ENCODE measurements at places on chromosomes 16 and 17.

GRCh38 chr17:49861150-49861884 is 13.4 kb upstream of the TAC4 start:
- peak; percentile 40 for DNase-seq

- DNase-seq, result peak; percentile 58
Measured at GRCh38 chr17:36482611-36483504, 3.6 kb upstream of the ZNHIT3 start.

GRCh38 chr16:17152311-17152710 is 318.4 kb downstream of the XYLT1 start:
- no peak for DNase-seq

DNA sequence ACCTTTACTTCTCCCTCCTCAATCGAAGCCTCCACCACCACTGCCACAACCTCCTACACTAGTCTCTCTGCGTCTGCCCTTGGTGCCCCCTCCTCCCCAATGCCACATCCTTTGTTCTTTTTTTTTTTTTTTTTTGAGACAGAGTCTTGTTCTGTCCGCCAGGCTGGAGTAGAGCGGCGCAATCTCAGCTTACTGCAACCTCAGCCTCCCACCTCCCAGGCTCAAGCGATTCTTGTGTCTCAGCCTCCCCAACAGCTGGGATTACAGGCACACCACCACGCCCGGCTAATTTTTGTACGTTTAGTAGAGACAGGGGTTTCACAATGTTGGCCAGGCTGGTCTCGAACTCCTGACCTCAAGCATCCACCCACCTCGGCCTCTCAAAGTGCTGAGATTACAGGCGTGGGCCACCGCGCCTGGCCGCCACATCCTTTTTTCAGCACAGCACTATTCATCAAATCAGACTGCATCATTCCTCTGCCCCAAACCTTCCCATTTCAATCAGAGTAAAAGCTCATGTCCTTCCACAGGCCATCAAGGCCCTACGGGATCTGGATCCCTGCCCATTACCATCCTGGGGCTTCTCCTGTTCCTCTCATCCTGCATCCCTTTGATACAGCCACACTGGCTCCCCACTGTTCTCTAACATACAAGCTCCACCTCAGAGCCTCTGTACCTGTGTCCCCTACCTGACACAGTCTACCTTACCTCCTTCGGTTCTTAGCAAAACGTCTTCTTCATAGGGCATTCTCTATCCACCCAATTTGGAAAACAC is 2.0 kb downstream of the KLHL11 start:
- DNase-seq, result no peak

DNA sequence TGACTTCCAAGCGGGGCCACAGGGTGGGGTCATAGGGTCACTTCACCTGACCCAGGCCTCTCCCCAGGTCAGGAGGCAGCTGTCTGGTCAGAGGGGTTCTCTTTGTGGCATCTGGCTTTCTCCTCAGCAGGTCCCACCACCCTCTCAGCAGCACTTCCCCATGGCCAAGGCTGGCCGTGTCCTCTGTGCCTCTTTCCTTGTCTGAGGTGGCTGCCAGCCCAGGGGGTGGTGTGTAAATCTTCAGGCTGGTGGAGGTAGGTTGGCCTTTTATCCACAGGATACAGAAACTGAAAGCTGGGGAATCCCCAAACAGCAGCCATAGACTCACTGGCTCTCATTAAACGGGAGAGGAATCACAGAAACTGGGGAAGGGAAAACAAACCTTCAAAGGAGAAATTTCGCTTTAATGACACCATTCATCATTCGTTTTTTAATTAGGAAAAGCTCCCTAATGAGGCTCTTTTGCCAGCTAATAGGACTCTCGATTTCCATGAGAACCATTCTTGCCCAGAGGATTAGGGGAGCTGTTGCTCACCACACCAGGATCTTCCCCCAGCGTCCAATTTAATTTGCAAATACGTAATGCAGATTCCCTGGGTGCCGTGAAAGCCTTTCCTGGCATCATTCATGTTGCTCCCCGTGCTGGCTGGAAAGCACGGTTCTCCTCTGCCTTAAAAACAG is 18.0 kb downstream of the C17orf75 start:
- DNase-seq, result no peak

- DNase-seq, result no peak
Measured at GRCh38 chr17:13599168-13599577, 2.6 kb downstream of the HS3ST3A1 start.

GRCh38 chr16:2231016-2231931 is 5.0 kb upstream of the DNASE1L2 start:
- DNase-seq, result no peak

GRCh38 chr16:4608704-4608980 is 6.0 kb downstream of the UBALD1 start:
- no peak for DNase-seq

DNA sequence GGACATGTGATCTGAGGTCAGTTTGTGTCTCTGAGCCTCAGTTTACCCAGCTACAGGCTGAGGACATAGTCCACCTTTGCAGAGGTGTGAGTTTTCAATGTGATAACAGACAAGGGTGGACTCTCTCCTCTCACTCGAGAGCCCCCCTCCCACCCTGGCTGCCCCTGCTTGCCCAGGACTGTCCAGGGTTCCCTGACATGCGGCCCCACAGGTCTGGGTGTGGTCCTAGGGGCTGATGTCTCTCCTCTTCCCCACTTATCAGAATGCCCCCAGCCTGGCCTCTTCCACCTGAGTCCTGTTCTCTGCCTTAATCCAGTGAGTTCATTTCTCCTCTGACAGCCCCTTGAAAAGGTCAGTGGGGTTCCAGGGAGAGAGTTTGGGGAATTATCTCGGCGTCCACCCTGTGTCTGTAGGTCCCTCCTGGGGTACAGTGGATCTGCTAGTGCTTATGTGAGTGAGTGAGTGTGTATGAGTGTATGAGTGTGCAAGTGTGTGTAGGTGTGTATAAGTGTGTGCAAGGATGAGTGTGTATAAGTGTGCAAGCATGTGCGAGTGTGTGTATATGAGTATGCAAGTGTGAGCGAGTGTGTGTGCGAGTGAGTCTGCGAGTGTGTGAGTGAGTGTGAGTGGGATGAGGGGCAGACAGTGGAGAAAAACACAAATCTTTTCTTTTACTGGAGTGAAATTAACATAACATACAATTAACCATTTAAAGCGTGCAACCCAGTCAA is 175.0 kb downstream of the IRF8 start:
- no peak for DNase-seq

GRCh38 chr17:81097943-81098308 is 63.0 kb downstream of the BAIAP2 start:
- DNase-seq, result no peak

DNA sequence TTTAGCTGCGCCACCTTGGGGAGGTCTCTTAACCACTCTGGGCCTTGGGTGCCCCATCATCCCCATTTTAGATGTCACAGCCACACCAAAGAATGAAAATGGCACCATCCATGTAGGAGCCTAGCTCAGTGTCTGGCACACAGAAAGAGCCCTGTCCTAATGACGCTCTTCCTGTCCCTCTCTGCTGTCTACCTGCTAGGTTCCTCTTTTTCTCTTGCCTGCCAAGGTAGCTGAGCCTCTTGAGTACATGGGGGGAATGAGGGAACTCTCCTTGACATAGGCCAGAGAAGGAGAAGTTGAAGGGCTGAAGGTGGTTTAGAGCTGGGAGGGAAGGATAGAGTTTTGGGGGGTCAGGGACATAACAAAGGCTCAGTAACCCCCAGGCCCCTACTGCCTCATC is 1.8 kb downstream of the RUNDC3A start:
- DNase-seq, result no peak

DNA sequence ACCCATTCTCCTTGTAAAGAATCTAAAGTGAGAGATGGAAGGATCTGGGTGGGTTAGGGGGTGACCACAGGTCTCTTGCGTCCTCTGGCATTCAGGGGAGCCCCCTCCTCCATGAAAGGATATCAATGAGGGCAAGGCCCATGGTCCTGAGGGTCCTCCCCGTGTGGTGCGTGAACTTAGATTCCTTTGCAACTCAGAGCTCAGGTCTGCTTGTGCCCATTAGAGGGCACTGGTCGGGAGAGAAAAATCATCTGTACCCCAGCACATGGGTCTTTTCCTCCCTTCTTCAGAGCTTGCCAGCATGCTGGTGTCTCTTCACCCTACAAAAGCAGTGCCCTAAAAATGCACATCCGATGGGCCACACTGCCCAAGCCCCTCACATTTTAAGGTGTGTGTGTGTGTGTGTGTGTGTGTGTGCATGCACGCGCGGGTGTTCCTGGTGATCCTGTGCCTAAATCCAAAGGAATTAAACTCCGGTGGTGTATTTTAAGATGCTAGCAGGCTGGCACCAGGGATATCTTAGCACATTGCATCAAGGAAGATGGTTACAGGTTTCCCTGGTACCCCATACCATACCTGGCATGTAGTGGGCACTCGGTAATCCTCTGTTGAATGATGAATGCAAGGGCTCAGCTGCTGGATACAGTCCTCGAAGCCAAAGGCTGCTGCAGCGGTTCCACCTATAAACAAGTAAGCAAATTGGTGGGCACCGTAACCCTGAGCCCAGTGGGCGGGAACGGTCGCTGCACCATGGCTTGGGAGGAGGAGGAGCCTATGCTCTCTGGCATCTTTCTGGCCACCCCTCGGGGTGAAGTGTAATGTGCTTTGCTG is 4.7 kb downstream of the C1QTNF1 start:
- DNase-seq, result no peak

- no peak for DNase-seq
Measured at GRCh38 chr16:52283018-52283417, 263.9 kb downstream of the TOX3 start.

DNA sequence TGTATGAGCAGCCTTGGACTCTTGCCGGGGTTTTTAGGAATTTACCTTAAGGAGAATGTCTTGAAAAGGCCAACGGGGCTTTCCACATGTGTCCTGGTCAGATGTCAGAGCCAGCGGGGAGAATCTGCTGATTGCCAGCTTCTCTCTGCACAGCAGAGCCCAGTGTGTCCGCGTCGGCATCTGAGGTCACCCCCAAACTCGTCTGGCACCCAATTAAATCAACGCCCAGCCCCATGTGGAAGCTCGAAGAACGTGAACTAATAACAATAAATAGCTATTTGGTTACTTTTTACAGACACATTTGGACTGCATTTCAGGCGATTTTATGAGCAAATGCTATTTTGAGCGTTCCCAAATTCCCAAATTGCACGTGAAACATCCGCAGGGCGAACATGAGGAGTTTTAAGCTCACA is 303.5 kb downstream of the FOXL1 start:
- no peak for DNase-seq

GRCh38 chr16:9370061-9370491 is 278.6 kb downstream of the HAPSTR1 start:
- DNase-seq, result no peak

GRCh38 chr17:75183999-75184884 is 1.5 kb upstream of the SUMO2 start:
- DNase-seq, result no peak

- no peak for DNase-seq
Measured at GRCh38 chr17:50095626-50096037, 481 bp downstream of the PDK2 start.

DNA sequence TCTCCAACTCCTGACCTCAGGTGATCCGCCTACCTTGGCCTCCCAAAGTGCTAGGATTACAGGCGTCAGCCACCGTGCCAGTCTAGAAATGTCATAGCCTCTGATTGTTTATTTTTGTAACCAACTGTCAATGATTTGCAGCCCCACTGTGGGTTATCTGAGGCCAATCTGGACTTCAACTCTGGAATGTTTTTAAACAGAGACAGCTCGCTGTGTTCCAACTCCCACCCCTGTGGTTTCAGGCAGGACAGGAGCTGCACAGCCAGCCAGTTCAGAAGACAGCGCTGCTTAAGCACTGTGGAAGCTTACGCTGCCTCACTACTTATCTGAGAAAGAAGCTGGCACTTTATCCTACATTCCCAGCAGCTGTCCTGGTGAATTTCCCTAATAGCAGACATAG is 19.5 kb downstream of the MRM3 start:
- no peak for DNase-seq

DNA sequence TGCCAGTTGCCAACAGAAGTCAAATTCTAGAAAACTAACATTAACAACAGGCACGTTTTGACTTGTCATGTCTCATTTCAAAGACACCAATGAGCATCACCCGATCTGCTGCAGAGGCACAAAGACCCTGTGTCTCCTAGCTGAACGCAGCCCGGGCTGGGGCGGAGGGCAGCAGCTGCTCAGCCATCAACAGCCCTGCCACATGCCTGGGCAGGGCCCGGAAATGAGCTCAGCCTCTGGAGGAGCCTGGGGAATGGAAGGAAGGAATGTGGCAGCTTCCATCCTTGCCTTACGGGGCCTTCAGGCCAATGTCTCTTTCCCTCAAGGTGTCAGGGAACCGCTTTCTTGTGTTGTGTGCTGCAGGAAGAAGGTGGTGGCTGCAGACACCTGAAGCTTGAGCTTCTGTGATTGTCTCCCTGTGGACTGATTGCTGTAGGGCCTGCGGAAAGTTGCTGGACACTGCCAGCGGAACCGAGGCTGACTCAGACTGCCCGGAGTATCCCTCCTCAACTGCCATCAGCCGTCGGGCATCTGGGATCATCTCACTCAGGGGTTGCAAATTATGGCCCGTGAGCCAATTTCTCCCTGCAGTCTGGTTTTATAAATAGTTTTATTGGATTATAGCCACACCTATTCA is 7.3 kb downstream of the CDH13 start:
- no peak for DNase-seq

DNA sequence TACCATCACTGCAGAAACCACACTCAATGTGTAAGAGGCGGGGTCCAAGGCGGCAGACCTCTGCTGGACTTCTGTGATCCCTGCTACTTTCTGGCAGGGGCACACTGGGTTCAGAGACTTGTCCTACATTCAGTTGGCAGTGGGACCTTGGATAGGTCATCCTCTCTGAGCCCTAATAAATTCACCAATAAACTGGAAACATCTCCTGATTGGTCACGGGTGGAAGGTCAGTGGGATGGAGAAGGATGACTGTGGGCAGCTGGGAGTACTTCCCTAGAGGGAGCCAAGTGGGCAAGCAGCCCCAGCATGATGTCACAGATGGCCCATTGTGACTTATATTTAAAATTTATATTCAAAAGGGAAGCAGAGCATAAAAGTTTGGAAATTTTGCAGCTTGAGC is 49.7 kb downstream of the RNF112 start:
- DNase-seq, result no peak

DNA sequence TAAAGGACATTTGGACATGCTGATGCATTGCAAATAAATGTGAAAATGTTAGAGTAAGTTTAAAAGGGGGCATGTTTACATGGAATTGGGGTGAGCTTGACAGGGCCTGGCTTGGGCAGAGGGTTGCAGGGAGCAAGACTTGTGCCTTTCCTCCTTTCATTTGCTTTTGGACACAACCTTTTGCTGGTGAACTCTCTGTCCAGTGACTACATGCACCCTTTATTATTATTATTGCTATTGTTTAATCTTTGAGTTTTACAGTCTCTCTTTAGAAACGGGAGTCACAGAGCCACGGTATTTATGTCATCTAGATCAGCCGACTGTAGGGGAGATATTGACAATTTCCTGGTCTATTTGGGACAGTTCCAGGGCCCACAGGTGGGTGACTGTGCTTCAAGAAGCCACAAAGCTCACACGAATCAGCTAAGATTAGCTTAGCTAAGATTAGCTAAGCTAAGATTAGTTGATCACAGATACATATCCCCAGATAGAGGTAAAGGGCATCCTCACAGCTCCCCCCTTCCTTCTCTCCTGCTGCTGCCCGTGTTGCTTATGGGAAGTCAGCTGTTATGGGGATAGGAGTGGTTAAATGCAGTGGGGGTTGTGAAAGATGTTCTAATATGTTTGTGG is 28.9 kb upstream of the ETV4 start:
- DNase-seq, result no peak

GRCh38 chr16:2210386-2211365 is at the start of gene BRICD5:
BRICD5 (minus strand) TSS chr16:2210863; CDS start chr16:2210833, 30 bp downstream.
- DNase-seq, result no peak

- no peak for DNase-seq
Measured at GRCh38 chr16:12265108-12265507, 288.6 kb downstream of the SNX29 start.
